Stimulated activated CD8-positive, alpha-beta memory T cell treated with anti-CD3 and anti-CD28 coated beads, Interleukin-2, amount 100 ng/mL, for 1 hour (primary cell): ENCODE measurements at places on chromosomes 11 and 22.

DNA sequence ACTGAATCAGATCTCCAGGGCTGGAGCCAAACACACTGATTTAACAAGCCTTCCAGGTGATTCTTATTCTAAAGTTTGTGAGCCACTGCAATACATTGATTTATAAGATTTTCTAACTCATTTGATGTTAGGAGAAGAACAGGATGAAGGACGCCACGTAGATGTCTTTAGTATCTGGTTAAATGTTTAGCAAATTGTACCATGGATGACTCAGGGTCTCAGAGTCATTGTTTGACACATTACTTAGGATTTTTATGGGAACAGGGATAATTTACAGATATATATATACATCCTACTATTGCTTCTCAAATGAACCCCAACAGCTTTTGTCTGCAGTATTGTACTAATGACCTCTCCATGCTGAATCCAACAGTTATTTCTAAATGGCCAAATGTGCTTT is 143.1 kb upstream of the DDI1 start:
- DNase-seq: no peak

DNA sequence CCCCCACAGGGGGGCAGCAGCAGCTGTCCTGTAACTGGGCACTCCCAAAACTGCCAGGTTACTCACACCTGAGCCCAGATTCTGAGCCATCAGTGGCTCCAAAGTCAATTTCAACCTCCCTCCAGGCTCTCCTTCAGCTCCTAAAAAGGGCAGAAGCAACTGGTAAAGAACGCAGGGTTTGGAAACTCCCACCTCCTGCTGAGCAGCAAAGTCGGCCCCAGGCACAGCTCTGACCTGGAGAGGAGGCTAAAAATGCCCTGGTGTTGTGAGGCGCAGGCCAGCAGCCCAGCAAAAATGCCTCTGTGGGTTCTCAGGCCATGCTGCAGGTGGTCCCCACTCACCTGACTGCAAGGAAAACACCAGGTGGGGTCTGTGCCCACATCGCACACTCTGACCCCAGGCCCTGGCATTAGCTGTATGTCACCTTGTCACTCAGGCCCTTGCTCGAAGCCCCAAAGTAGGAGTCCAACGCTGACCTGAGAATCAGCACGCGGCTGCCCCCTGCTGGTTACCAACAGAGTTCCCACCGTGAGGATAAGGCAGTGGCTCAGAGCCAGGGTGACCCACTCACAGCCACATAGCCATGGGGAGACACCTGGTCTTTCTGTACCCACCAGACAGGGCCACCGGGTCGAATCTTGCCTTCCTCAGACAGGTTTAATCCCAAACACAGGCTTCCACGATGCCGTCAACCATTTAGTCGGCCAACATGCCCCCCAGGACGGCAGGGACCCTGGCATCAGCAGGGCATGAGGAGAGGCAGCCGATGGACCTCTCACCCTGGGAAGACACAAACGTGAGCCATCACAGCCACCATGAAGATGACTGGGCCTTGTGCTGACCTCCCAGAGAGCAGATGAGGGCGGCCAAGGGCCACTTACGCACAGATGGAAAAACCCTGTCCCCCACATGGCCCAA is 11.1 kb downstream of the POLR3H start:
- DNase-seq: peak; percentile 41

DNA sequence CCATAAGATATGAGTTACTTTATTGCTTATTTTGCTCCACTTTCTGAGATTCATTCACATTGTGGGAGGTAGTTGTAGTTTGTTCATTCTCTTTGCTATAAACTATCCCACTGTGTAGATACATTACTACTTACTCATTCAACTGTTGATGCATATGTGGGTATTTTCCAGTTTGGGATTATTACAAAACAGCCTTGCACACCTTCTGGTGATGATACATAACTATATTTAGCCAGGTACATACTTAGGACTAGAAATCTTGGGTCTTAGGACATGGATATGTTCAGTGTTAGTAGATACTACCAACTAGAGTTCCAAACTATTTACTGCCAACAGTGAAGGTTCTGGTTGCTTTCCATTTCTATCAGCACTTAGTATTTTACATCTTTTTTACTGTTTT is 37.8 kb downstream of the BTG4 start:
- no peak for DNase-seq

- no peak for DNase-seq
Observed at GRCh38 chr11:30596832-30597231, 10.7 kb upstream of the MPPED2 start.

- DNase-seq: no peak
Observed at GRCh38 chr11:1410366-1411291, 20.9 kb downstream of the BRSK2 start.

DNA sequence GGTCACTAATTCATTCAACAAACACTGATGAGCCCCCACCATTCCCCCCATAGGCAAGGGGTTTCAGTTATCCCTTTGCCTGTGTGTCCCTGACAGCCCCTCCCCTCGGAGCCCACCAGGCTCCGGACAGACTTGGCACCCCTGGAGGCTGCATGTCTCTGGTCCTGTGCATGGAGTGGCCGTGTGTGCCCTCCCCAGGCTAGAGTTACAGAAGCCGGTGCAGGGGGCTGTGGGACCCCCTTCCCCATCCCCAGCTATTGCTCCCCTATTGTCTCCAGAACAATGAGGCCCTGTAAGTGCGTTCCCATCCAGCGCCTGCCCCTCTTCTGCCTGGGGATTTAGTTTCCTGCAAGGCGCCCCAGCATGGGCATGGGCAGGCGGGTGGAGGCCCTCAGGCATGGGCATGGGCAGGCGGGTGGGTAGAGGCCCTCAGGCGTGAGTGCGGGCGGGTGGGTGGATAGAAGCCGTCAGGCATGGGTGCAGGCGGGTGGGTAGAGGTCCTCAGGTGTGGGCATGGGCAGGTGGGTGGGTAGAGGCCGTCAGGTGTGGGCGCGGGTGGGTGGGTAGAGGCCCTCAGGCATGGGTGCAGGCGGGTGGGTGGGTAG is 1.5 kb downstream of the MUC2 start:
- no peak for DNase-seq

DNA sequence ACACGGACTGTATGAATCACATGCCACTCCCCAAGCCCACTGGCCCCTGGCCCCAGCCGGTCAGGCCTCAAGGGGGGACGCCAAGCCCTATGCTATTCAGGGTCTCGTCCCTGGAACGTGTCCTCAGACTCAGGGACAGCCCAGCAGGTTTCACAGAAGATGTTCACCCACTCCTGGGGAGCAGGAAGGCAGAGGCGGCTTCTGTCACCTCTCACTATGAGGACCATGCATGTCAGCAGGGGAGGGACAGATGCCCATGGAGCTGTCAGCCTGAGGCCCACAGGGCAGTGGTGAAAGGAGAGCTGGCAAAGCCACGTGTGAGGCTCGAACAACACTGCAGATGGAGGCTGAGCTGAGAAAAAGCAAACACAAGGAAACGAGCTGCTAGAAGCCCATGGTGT is 192.0 kb downstream of the SHANK2 start:
- DNase-seq: no peak

DNA sequence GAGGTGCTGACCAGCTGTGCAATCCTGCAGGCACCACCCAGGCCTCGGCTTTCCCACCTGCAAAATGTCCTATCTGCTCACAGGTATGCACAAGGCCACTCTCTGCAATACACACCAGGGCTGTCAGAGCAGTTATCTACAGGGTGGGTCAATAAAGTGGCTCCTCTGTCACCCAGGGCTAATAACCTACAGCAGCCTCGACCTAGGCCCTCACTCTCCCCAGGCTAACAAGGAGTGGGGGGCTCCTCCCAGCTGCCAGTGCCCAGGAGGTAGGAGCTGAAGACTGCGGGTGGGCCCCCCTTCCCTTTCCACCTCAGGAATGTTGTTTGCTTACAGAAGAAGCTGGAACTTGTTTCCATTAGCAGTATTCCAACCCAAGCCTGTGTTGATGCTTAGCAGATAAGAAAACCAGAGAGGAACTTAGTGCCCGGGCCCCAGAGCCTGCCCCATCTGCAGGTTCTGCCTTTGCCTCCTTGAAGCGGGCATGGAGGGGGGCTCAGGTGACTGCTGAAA is 26.8 kb downstream of the MYH9 start:
- DNase-seq: no peak

GRCh38 chr11:46413760-46414465 is 22.3 kb upstream of the CHRM4 start:
- DNase-seq: no peak

DNA sequence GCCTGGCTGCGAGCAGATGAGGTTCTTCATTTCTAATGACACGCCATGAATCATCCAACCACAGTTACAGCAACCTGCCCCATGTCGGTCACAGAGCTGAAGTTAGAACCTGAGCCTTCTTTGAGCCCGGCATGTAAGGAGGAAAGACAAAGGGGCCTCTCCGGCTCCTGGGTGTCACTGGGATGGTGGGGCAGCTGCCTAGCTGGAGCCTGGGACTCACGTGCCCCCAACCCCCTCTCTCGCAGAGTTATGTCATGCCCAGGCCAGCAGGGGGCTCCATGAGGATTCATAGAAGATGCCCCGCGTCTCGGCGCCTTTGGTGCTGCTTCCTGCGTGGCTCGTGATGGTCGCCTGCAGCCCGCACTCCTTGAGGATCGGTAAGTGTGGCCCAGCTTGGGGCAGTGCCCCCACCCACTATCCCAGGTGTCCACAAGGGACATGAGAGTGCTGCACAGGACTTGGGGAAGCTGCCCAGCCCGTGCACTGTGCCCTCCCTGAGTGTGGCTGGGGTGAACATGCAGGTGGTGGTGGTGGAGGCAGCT is 148.5 kb downstream of the GRIK4 start:
- no peak for DNase-seq

- no peak for DNase-seq
Observed at GRCh38 chr11:122637541-122637940, 18.0 kb upstream of the UBASH3B start.

GRCh38 chr22:29348041-29348440 is 32.5 kb upstream of the RASL10A start:
- no peak for DNase-seq

DNA sequence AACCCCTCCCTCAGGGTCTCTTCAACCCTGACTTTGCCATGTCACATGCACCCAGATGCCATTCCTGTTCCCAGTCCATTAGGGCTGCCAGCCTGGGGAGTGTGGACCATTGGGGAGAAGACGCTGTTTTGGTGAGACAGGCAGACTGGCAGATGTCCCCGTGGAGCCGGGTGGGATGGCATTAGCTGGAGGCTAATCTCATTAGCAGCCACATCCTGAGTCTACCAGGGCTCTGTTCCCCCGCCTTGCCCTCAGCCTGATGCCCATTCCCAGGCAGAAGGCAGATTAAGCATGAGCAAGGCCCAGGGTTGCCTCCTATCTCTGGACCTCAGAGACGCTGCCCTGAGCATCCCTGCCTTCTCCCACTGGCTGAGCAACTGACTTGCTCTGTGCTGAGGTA is 46.4 kb upstream of the ALX4 start:
- no peak for DNase-seq

GRCh38 chr22:19387575-19387974 is 44.0 kb downstream of the HIRA start:
- DNase-seq: no peak

DNA sequence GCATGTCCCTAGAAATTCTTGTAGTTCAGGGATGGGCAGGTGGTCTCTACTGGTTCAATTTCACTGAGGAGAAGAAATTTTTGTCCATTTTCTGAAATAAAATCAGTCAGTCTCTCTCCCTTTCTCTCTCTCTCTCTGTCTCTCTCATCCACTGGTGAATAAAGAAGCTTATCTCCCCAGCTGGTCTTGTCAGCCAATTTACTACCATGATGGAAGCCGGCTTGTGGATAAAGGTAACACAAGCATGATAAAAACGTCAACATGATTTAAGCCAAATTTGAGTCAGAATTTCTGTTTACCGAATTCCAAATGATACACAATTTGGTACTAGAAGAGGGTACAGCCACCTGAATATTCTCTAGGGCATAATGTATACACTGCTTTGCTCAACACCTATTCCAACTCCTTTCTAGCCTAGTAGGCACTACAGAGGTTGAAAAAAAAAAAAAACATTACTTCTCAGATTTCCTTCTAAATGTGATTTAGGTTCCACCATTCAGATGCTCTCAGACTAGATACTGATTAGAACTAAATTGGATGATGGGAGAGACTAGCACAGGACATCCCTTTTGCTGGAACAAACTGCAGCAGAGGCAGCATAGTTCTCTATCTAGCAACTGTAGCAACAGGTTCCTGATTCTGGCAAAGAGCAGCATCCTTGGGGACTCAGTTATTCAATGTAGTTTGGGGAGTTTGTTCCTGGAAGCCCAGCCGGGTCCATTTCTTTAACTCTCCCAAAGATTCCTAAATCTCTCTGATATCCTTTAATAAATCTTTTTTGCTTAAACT is 18.8 kb downstream of the PAK1 start:
- DNase-seq: no peak

DNA sequence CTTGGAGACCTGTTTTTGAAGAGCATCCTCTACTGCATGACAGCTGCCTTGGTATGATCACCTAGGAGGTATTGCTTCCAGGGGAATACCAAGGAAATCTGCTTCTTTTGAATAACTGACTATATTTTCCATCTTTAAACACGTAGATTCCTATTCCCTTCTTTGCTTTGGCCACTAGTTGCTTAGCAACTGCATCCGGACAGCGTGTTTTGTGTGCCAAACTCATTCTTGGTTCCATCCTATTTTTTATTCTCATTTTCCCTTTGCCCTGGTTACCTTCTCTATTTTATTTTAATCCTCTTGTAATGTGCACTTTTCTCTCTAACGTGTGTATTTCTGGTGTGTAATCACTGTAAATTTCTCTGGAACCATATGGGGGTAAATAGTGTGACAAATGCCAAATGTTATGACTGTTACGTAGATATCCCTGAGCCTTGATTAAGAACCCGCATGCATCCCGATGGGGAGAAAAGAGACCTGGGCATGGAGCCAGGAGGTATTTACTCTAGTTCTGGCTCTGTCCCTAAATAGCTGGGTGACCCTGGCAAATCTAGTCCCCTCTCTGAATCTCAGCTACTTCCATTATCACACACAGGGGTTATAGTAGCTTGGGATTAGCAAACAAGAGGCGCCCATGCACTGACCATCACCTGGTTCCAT is 241.7 kb downstream of the MIAT start:
- DNase-seq: no peak

- no peak for DNase-seq
Observed at GRCh38 chr11:93054279-93054678, 84.8 kb downstream of the MTNR1B start.

- DNase-seq: no peak
Observed at GRCh38 chr11:70829886-70830272, 422.5 kb downstream of the SHANK2 start.

DNA sequence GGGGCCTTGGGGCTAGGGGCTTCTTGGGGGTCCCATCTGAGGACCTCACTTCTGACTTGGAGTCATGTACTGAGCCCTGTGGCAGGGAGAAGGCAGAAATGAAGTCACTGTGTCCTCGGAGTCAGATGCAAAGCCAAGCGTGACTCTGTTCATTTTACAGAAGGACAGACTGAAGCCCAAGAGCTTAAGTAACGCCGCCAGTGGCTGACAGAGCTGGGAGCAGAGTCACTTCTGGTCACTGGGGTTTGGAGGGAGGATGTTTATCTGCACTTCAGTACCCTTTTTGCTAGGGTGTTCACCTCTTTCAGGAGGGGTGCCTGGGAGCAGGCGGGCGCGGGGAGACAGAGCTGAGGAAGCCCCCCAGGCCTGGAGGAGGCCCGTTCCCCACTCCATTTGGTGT is 10.7 kb downstream of the CD6 start:
- no peak for DNase-seq
